ENCODE measurements at places on chromosomes 6 and 20. TPM values are rescaled to one million over a fixed set of nuclear protein-coding genes. Genes with fewer than 3 reads are reported as not detected.

The LGSN gene
- not detected for total RNA-seq

The MEI4 gene
- total RNA-seq, result 0.06 TPM

- DNase-seq, result peak; percentile 46
Measured at GRCh38 chr20:16517946-16518783, 55.1 kb downstream of the KIF16B start.

DNA sequence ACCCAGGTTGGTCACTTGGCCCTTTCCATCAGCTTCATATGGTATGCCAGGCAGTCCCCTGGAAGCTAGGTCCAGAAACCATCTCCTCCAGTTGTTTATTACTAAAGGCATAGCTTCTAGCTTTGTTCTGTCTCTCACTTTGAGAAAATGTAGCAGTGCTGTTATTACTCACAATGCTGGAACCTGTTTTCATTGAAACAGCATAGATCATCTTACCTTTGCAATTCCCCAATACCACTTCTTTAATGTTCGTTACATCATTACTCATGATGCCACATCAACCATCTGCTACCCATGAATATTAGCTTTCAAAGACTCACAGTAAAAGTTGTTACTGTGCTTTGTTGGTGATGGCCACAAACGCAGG is 88.3 kb downstream of the ADAT2 start:
- no peak for DNase-seq

DNA sequence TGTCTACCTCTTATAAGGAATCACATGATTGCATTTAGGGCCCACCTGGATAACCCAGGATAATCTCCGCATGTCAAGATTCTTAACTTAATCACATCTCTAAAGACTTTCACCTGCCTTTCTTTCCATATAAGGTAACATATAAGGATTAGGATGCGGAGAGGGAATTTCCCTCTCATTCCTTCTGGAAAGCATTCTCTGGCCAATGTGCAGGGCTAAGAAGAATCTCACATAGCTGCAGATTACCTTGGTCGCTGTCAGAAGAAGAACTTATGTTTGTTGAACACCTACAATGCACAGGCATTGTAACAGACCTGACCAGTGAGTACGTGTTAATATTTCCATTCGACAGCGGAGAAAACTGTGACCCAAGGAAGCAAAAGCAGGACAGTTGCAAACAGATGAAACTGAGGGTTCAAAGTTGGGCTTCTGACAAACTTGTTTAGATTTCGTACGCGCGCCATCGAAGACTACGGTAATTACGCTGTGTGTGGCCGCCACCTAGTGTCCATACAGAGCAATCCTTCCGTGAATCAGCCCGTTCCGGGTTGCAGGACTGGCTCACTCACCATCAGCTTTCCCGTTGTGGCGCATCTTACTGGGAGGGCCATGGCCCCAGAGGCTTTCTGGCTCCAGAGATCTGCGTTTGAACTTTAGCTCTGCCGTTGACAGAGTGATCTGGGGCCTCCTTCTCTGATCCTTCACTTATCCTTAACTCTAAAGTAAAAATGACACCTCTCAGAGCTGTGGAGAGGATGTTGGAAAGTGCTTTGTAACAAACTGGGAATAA is 9.5 kb downstream of the C20orf202 start:
- DNase-seq, result peak; percentile 58

- DNase-seq, result no peak
Measured at GRCh38 chr6:10416863-10417641, 2.2 kb upstream of the TFAP2A start.

DNA sequence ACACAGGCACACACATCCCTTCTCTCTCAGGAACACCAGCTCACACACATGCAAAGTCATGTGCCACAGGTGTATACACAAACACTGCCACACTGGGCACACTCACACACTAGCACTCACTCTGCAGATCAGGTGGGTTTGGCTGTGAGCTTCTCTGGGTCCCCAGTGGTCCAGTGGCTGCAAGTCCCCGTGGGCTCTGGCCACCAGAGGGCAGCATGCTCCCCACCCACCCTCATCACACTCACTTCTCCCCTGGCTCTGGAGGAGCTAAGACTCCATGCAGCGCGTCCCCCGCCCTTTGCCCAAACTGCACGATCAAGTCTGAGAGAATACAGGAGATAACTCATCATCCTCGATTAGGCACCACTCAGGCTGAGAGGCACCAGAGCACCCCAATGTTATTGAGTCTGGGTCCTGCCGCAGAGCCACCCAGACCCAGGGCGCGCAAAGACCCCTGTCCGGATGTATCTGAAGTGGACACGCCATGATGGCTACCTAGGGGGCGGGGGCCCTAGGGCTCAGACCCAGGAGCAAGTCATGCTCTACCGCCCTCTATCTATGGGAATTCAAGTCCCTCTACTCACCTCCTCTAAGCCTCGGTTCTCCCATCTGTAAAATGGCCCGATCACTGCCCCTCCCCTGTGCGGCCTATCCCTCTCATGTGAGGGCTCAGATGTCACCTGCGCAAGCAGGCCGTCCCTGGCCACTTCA is 90.5 kb downstream of the GRM4 start:
- DNase-seq, result peak; percentile 64

DNA sequence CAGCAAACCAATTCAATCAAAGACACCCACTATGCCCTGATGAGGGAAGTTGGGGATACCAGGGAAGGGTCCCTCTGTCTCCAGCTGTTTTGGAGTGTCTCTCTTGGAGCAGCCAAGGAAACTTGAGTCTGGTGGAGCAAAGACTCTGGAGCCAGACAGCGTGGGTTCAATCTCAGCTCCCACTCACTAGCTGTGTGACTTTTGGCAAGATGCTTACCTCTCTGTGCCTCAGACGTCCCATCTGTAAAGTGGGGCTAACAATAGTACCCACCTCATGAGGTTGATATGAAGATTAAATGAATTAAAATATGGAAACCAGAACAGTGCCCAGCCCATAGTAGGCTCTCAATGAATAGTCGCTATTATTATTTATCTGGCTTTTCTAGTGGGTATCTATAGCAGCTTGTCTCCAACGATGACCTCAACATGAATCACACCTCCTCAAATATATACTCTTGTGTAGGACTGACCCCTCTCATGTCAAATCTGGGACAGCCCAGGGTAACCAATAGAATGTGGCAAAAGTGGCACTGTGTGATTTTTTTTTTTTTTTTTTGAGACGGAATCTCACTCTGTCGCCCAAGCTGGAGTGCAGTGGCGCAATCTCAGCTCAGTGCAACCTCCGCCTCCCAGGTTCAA is 99.2 kb upstream of the FOXP4 start:
- peak; percentile 47 for DNase-seq

- peak; percentile 99 for DNase-seq
Measured at GRCh38 chr6:161038229-161039031, 46.9 kb downstream of the MAP3K4 start.

GRCh38 chr6:46637145-46637544 is 15.5 kb downstream of the CYP39A1 start:
- DNase-seq, result no peak
